HCT116 (cell line): ENCODE measurements at places on chromosomes 3 and 15. TPM values are rescaled to one million over a fixed set of nuclear protein-coding genes. Genes with fewer than 3 reads are reported as not detected.

- no peak overlapping the region; the same call in 1 of the 2 replicates for H3K27ac ChIP-seq
- peak; percentile 73 for DNase-seq
- no peaks in the 10 kb centered on the region for H3K27me3 ChIP-seq
- H3K36me3 ChIP-seq = peaks cover 6% of the 10 kb centered on the region; the same call in 1 of the 2 replicates
- peaks cover 35% of the 10 kb centered on the region for H3K4me1 ChIP-seq
Observed at GRCh38 chr3:158718490-158719170, 13.6 kb downstream of the RARRES1 start.

DNA sequence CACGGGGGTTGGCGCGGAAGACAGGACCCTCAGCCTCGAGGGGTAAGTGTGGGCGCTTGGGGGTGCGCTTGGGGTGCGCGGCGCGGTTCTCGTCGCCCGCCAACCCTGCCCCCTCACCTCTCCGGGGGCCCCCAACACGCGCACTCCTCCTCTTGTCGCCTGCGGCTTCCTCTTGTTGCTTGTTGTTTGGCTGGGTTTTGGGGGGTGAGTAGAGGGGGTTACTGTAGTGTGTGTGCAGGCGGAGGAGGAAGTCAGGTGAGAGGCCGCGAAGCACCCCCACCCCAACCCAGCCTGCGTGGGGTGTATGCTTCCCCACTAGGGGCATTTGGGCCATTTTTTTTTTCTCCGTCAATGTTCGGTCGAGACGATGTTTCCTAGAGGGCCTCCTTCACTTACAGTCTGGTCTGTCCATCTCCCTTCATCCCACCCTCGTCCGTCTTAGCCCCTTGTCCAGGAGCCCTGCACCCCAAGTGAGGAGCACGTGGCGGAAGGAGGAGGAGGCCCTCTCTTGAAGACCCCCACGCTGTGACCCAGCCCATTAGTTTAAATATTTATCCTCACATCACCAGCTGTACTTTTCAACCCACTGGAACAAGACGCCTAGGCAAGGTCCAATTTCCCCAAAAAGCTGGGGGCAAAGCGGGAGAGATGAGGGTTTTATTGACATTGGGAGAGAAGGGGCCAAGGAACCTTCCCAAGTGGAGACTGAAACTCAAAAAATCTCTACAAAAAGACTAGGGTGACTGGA, 20.4 kb upstream of the SATB1 start:
- no peaks in the 10 kb centered on the region for H3K36me3 ChIP-seq
- H3K4me3 ChIP-seq = peak overlapping the region; percentile 31
- H3K27me3 ChIP-seq = peaks cover 40% of the 10 kb centered on the region

- H3K36me3 ChIP-seq = no peaks in the 10 kb centered on the region
- no peaks in the 10 kb centered on the region for H3K4me1 ChIP-seq
- H3K4me3 ChIP-seq = no peak overlapping the region
- no peaks in the 10 kb centered on the region for H3K27me3 ChIP-seq
Observed at GRCh38 chr3:24622696-24623225, 128.1 kb upstream of the THRB start.

The TLR9 gene
- 0.15 TPM for total RNA-seq

DNA sequence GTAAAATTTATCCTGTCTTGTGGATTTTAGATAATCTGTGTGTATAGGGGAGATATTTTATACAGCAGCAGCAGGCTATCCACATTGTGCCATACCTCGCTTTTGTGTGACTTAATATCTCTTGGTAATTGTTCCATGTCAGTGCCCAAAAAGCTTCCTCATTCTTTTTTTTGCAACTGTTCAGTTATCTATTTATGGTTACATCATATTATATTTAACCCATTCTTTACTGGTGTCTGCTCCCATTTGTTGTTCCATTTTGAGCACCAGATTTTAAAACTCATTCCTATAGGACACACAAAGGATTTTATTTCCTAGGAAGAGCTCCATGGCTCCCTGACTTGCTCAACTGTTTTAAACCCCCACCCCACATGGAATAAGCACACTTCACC, 86.3 kb upstream of the RASGRP1 start:
- no peak overlapping the region for H3K27ac ChIP-seq
- no peaks in the 10 kb centered on the region for H3K27me3 ChIP-seq
- no peaks in the 10 kb centered on the region for H3K36me3 ChIP-seq
- H3K4me3 ChIP-seq = no peak overlapping the region

DNA sequence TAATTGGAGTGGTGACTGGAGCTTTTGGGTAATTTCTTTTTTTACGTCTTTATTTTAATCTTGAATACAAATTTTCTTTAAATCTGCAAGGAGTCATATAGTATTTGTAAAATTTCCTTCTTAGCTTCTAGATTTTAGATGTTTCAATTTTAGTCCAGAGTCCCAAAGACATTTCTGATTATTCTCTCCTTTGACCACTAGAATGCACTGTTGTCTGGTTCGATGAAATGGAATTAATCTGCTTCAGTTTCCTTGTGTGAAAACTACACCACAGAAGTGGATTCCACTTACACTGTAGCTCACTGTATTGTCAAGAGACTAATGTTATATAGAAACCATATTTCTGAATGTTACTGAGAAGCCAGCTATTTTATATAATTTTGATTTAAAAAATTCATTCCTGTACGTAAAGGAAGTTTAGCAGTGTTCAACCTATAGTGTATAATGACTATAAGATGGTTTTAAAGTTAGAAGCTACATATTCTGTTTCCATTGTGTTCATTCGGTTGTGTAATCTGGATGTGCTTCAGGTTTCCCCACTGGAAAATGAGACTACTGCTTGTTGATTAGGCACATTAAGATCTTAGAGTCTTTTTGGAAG, 6.1 kb downstream of the GRAMD1C start:
- H3K27me3 ChIP-seq = no peaks in the 10 kb centered on the region
- no peak for DNase-seq
- H3K27ac ChIP-seq = no peak overlapping the region
- H3K4me1 ChIP-seq = no peaks in the 10 kb centered on the region

GRCh38 chr3:116815831-116816588, 106.4 kb downstream of the TUSC7 start:
- no peak overlapping the region for H3K27ac ChIP-seq
- no peaks in the 10 kb centered on the region for H3K27me3 ChIP-seq
- H3K36me3 ChIP-seq = no peaks in the 10 kb centered on the region
- no peak overlapping the region for H3K4me3 ChIP-seq

DNA sequence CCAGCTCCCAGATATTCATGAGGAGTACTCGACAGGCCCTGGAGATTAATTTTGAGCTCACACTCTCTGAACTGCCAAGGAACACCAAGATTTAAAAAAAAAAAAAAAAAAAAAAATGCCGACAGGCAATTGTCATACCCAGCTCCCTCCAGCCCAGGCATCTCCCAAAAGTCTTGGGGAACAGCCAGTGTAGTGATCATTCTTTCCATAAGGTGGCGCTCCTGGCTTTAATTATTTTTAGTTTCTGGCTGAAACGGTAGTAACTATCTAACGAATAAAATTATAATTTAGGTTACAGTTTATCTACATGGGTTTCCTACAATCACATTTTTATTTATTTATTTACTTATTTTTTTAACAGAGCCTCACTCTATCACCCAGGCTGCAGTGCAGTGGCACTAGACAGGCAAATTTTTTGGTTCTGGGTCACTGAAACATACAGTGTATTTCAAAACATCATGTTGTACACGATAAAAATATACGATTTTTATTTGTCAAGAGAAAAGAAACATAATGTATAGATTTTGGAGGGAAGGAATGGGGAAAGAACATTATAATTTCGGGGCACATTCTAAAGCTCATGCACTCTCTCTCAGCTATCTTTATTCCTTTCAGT, 157.3 kb downstream of the ADAMTS9 start:
- H3K4me3 ChIP-seq = no peak overlapping the region
- H3K27ac ChIP-seq = no peak overlapping the region
- no peaks in the 10 kb centered on the region for H3K4me1 ChIP-seq
- DNase-seq = peak; percentile 21
- H3K27me3 ChIP-seq = 0 out of 2 replicates have a peak, but pooled peaks cover 9% of the 10 kb centered on the region

DNA sequence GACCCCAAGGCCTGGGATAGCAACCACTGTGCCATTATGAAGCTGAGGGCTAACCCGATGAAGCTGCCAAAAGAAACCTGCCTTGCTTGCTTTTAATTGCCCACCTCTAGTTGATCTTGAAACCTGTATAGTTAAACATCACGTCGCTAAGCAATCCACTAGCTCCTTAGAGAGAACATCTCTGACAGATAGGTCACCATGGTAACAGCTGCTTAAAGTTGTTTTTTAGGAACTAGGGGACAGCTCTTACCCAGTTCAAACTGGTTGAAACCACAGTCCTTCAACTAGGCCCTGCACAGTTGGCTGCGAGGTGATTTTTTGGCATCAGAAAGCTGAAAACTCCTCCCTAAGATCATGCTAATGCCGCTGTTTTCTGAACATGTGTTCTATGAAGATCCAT, 135.7 kb downstream of the EBLN2 start:
- no peak for DNase-seq
- H3K27ac ChIP-seq = no peak overlapping the region
- H3K4me3 ChIP-seq = no peak overlapping the region
- no peaks in the 10 kb centered on the region for H3K36me3 ChIP-seq

DNA sequence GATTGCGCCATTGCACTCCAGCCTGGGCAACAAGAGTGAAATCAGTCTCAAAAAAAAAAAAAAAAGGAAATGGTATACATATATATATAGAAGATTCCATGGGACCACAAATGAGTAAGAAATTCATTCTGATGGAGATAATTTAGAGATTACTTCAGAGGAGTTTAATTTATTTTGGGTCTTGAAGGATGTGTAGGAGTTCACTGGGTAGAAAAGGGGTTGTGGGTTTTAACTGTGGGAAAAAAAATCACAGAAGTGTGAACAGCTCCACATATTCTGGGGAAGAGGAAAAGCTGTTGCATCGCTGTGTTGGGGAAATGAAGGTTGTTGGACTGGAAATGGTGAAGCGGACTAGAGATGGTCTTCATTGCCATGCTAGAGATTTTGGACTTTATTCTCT, 4.1 kb upstream of the ICE2 start:
- H3K4me1 ChIP-seq = peaks cover 13% of the 10 kb centered on the region; the same call in 1 of the 2 replicates
- no peaks in the 10 kb centered on the region for H3K36me3 ChIP-seq
- H3K27me3 ChIP-seq = no peaks in the 10 kb centered on the region
- H3K4me3 ChIP-seq = no peak overlapping the region

DNA sequence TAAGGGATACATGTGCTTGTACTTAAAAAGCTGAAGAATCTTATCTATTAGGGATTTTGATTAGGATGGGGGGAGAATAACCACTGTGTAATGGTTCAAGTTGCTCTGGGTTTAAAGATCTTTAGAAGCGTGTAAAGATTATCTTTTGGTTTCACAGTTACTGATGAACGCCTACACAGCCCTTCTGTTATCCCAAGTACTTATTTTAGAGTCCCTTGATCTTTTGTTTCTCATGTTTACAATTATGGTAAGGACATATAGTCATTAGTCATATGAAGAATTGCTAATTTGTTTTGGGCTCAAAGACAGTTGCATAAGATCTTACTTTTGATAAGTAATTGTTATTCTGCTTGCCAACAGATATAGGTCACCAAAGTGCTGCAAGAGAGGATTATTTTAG, 160.1 kb downstream of the PLCL2 start:
- H3K27ac ChIP-seq = no peak overlapping the region
- H3K27me3 ChIP-seq = no peaks in the 10 kb centered on the region
- H3K36me3 ChIP-seq = no peaks in the 10 kb centered on the region
- no peak overlapping the region for H3K4me3 ChIP-seq

DNA sequence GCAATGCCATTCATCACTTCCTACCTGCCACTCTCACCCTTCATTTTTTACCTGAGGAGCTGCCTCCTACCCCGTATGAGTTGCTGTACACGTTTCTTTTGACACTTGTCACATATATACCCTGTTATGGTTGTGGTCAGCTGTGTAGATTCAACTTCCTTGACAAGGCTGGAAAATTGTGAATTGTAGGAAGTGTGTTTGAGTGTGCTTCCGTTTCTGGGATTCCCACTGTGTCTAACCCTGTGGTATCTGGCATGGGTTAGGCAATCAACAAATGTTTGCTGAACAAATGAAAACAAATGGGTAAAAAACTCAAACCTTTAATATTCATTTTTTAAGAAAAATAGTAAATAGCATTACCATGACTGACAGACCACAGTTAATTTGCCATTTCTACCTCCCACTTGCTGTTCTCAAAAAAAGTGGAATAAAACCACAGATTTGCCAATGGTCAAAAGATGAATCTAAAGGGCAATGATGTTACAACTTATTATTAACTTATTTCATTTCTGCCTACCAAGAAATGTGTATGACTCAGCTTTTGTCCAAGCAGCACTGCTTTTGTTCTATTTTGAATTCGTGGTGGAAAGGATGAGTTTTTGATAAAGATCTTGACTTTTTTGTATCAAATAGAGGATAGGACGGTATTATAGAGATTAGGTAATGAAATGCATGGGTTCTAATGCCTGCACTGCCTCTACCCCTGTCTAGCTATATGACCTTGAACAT, 404.6 kb downstream of the LPP start:
- no peaks in the 10 kb centered on the region for H3K4me1 ChIP-seq
- no peaks in the 10 kb centered on the region for H3K36me3 ChIP-seq
- H3K4me3 ChIP-seq = no peak overlapping the region
- H3K27ac ChIP-seq = no peak overlapping the region
- no peak for DNase-seq
- no peaks in the 10 kb centered on the region for H3K27me3 ChIP-seq

The KNG1 gene
- total RNA-seq = 0.25 TPM

The SERPINI2 gene
- total RNA-seq = 0.27 TPM

- H3K27me3 ChIP-seq = no peaks in the 10 kb centered on the region
- no peaks in the 10 kb centered on the region for H3K36me3 ChIP-seq
- no peak for DNase-seq
Observed at GRCh38 chr3:177251755-177252154, 54.5 kb upstream of the TBL1XR1 start.
